Activated CD4-positive, alpha-beta T cell treated with anti-CD3 and anti-CD28 coated beads, Interleukin-2, amount 10 ng/mL, durations not matched to agents 7 days and 5 days (primary cell): ENCODE measurements at places on chromosomes 5 and 9. TPM values are rescaled to one million over a fixed set of nuclear protein-coding genes. Genes with fewer than 3 reads are reported as not detected.

The ODF2 gene
- 68.4 TPM for total RNA-seq

The PFN3 gene
- total RNA-seq = not detected

The CER1 gene
- total RNA-seq = not detected

The RABGAP1 gene
- total RNA-seq = 28.4 TPM

The MYMK gene
- not detected for total RNA-seq

The PCDHGB7 gene
- total RNA-seq = 0.07 TPM

The PCDHGC5 gene
- not detected for total RNA-seq

The CCNI2 gene
- total RNA-seq = 5.5 TPM

DNA sequence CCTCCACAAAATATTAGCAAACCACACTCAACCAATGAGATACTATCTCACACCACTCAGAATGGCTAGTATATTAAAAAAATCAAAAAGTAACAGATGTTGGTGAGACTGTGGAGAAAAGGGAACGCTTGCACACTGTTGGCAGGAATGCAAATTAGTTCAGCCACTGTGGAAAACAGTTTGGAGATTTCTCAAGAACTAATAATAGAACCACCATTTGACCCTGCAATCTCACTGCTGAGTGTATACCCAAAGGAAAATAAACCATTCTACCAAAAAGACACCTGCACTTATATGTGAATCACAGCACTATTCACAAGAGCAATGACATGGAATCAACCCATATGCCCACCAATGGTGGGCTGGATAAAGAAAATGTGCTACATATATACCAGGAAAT, 393.5 kb downstream of the PDE4D start:
- no peak for DNase-seq
- H3K4me3 ChIP-seq = no peak overlapping the region
- H3K27me3 ChIP-seq = peaks cover 26% of the 10 kb centered on the region
- H3K27ac ChIP-seq = no peak overlapping the region
- no peaks in the 10 kb centered on the region for H3K36me3 ChIP-seq

GRCh38 chr9:32010322-32010721, 374.1 kb upstream of the ACO1 start:
- H3K27ac ChIP-seq = no peak overlapping the region
- H3K36me3 ChIP-seq = no peaks in the 10 kb centered on the region
- H3K27me3 ChIP-seq = no peaks in the 10 kb centered on the region
- H3K4me1 ChIP-seq = no peaks in the 10 kb centered on the region
- DNase-seq = no peak
- H3K4me3 ChIP-seq = no peak overlapping the region

DNA sequence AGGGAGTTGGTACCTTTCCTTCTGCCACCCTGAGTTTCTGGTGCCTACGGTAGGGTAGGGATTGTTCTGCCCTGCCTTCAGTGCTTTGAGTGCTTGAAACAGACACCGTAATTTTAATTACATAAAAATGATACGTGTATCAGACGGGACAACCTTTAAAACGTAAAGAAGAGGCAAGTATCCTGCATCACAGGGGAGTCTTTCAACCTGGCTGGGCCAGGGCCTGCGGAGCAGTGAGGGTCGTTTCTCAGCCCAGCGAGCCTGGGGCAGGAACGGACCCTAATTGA, 483 bp upstream of the DAB2IP start:
- no peak overlapping the region for H3K4me3 ChIP-seq
- H3K27ac ChIP-seq = no peak overlapping the region
- no peak for DNase-seq
- H3K27me3 ChIP-seq = peaks cover 45% of the 10 kb centered on the region

GRCh38 chr5:34529581-34530331, 126.4 kb upstream of the RAI14 start:
- DNase-seq = no peak
- H3K36me3 ChIP-seq = no peaks in the 10 kb centered on the region

DNA sequence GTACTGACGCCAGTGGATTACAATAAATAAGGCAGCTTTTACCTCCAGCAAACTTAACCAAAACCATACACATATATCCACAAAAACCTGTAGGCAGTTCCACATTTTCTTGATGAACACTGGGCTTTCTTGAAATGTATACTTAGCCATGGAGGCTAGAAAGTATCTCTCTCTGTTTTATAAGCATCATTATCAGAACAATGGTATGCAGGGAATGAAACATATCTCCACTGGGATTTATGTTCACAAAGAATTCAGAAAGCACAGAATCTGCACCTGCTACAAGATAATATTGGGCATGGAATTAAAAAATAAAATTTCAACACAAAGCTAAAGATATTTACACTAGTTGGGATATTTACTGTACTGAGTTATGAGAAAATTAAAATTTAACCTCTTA, 126.1 kb upstream of the RASA1 start:
- no peak for DNase-seq
- H3K27ac ChIP-seq = no peak overlapping the region
- peaks cover 6% of the 10 kb centered on the region for H3K27me3 ChIP-seq
- H3K4me3 ChIP-seq = no peak overlapping the region
- peaks cover 3% of the 10 kb centered on the region for H3K36me3 ChIP-seq

DNA sequence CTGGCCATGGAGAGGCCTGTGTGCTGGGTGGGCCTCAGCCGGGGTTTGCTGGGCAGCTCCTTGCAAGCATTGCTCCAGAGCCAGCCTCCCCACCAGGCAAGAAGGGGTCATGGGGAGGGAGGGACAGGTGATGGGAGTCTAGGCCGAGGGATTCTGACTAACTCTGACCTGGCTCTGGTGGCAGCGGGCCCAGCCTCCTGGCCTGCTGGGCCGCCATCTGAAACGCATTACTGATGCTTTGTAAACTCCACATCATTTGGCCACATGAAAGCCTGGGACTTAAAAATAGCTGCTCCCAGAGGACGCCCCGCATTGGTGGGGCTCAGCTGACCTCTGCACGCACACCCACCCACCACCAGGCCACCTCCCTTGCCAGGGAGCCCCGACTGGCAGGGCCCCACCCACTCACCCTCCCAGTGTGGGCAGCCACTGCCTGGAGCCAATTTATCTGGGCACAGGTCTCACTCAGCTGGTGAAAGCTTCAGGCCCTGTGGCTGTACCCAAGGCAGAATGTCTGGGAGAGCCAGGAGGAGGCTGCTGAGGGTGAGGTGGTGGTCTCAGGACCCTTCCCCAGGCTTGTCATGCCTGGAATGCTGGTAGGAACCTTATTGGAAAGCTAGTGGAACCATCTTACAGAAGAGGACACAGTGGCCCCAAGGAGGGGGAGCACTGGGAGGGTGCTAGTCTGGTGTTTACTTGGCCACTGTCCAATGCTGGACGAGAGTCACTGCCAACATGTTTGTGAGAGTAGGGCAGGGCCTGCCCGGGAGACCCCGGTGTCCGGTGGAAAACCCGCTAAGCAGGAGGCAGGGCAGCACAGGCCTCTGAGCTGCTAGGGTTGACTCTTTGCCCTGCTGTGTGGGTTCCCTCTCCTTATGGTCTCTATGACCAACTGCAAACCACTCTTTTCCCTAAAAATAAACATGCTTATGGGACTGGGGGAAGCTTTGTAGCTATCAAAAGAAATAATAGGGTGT, 10.8 kb downstream of the TCF7 start:
- H3K4me1 ChIP-seq = peaks cover 98% of the 10 kb centered on the region
- DNase-seq = no peak
- peaks cover 1% of the 10 kb centered on the region for H3K27me3 ChIP-seq
- H3K27ac ChIP-seq = peak overlapping the region; percentile 94

- H3K36me3 ChIP-seq = peaks cover 2% of the 10 kb centered on the region
- H3K27me3 ChIP-seq = no peaks in the 10 kb centered on the region
- H3K4me3 ChIP-seq = peak overlapping the region; percentile 7
- peak overlapping the region; percentile 76 for H3K27ac ChIP-seq
- peak; percentile 43 for DNase-seq
- peaks cover 19% of the 10 kb centered on the region for H3K4me1 ChIP-seq
Measured at GRCh38 chr9:91395553-91396471, 27.8 kb downstream of the NFIL3 start.

DNA sequence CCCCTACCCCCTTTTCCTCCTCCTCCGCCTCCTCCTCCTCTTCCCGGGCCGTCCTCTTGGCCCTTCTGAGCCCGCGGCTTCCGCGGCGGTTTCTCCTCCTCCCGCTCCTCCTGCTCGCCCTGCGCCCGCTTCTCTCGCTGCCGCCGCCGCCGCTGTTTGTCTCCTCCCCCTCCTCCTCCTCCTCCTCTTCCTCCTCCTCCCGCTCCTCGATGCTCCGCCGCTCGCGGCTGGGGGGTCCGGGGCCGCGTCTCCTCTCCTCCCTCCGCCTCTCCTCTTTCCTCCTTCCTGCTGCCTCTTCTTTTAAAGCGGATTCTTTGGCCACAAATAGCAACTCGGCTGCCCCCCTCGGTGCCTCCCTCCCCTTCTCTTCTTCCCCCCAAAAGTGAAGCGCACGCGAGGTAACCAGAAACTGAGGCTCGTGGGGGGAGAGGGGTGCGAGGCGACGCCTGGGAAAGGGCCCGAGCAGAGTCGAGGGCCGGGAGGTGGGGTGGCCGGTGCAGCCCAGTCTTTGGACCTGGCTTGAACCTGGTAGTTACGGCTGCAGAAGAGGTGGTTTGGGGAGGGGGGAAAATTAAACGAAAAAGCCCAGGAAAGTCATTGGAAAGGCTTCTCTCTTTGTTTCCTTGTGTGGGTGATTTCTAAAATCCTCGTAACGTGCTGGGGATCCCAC, 1058.5 kb upstream of the DMAC1 start:
- no peaks in the 10 kb centered on the region for H3K4me1 ChIP-seq
- DNase-seq = peak; percentile 19
- H3K27ac ChIP-seq = no peak overlapping the region
- H3K4me3 ChIP-seq = peak overlapping the region; percentile 49
- peaks cover 53% of the 10 kb centered on the region for H3K27me3 ChIP-seq

DNA sequence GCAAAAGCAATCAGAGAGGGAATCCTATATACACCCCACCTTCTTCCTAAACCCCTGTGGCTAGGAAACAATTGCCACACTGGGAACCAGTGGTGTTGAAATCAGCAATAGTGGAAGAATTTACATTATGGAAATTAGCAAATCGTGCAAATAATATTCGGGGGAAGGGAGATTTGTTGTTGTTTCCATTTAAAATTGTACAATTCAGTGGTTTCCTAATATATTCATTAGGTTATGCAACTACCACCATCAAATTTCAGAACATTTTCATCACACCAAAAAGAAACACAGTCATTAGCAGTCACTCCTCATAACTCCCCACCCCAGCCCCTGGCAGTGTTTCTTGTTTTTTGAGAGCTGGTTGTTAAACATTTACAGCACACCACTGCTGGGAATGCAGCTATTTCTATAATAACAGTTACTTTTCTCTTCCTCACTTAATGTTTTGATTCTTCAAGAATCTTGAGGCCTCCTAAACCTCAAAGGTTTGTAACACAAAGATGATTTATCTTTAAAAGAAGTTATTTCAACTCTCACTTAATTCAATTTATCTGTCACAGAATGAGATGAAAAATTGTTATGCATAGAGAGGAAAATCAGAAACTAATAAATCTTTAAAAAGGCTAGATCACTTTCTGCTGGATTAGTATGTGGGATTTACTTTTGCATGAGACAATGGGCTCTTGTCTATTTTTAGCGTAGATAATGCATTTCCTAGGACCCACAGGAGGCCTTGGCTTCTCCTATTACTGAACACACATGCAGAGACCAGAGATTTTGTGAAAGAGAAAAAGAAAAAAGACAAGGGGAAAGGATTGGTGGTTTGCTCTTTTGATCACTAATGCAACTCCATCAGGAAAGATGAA, 91.8 kb upstream of the DAPK1 start:
- no peak overlapping the region for H3K4me3 ChIP-seq
- no peak for DNase-seq
- H3K27me3 ChIP-seq = peaks cover 5% of the 10 kb centered on the region
- no peaks in the 10 kb centered on the region for H3K36me3 ChIP-seq
- no peak overlapping the region for H3K27ac ChIP-seq

DNA sequence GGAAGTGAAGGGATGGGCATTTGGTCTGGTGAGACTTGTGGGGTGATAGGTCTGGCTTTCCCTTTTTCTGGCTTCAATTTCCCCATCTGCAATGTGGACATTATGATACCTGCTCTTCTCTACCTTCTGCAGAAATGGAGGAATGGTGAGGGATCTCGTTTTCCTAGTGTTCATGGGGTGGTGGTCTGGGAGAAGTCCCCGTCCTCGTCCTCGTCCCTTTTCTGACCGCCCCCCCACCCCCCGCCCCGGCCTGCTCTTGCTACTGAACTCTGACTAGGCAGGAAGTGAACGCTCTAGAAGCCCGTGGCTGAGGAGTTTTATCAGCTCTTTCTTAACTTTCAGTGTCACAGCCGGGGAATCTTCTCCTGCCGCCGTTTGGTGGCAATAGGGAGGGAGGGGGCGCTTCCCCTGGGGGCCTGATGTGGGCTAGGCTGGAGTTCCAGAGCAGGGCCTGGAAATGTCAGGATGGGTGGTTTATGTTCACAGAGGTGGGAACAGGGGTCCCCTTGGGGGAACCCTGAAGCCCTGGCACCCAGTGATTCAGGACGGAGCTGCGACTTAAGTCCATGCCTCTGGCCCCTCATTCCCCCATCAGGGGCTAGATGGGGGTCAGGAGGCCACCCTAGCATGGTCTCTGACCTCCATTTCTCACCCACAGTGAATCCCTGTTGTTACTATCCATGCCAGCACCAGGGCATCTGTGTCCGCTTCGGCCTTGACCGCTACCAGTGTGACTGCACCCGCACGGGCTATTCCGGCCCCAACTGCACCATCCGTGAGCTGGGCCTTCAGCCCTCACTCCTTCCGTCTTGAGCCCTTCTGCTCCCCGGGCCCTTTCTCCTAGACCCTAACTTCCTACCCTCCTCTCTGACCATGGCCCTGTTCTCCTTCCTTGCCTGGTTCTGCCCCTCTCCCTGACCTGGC, 6.7 kb downstream of the PTGS1 start:
- no peaks in the 10 kb centered on the region for H3K36me3 ChIP-seq
- DNase-seq = no peak
- H3K4me3 ChIP-seq = no peak overlapping the region

DNA sequence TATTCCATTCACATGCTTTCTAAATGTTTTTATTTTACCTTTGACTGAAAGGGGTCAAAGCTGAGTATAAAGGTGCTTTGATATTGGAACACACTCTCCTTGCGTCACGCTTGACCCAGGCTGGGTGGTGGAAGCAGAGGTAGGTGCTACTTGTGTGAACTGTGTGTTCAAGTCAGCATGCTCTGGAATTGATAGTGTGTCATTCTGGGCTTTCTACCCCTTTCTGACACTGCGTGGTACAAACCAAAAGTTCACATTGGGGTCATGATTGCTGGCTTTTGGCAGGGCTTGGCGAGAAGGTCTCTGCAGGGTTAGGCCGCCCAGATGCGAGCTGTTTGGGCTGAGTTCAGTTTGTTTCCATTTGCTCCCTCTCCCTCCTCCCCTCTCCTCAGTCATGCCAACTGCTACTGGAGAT, 131.8 kb downstream of the ADAMTSL1 start:
- H3K27ac ChIP-seq = no peak overlapping the region
- no peaks in the 10 kb centered on the region for H3K36me3 ChIP-seq
- H3K4me1 ChIP-seq = no peaks in the 10 kb centered on the region
- no peak overlapping the region for H3K4me3 ChIP-seq

- peaks cover 19% of the 10 kb centered on the region for H3K36me3 ChIP-seq
- peak; percentile 50 for DNase-seq
- H3K4me1 ChIP-seq = peaks cover 49% of the 10 kb centered on the region
- peak overlapping the region; percentile 82 for H3K27ac ChIP-seq
- no peaks in the 10 kb centered on the region for H3K27me3 ChIP-seq
- H3K4me3 ChIP-seq = peak overlapping the region; percentile 28
Measured at GRCh38 chr9:131590449-131590848, 45.1 kb downstream of the PRRT1B start.
